Stimulated activated CD8-positive, alpha-beta memory T cell treated with anti-CD3 and anti-CD28 coated beads, Interleukin-12 subunit alpha, Interleukin-12 subunit beta, amount 100 ng/mL, for 1 hour (primary cell): ENCODE measurements at places on chromosomes 3 and 15.

- no peak for DNase-seq
Measured at GRCh38 chr3:134079111-134079547, 49.4 kb upstream of the SLCO2A1 start.

- DNase-seq = no peak
Measured at GRCh38 chr3:64342940-64343688, 117.8 kb upstream of the PRICKLE2 start.

GRCh38 chr3:126659915-126660886, 5.3 kb upstream of the TXNRD3 start:
- no peak for DNase-seq

GRCh38 chr15:97096303-97096835, 765.9 kb downstream of the NR2F2 start:
- DNase-seq = no peak
